ENCODE measurements at places on chromosomes 11 and 22. TPM values are rescaled to one million over a fixed set of nuclear protein-coding genes. Genes with fewer than 3 reads are reported as not detected.
A peak's percentile ranks its signal among the peaks of the same experiment; 100 is the strongest.

GRCh38 chr22:44557064-44557748 is 59.2 kb upstream of the RTL6 start:
- H3K36me3 ChIP-seq = no peaks in the 10 kb centered on the region

DNA sequence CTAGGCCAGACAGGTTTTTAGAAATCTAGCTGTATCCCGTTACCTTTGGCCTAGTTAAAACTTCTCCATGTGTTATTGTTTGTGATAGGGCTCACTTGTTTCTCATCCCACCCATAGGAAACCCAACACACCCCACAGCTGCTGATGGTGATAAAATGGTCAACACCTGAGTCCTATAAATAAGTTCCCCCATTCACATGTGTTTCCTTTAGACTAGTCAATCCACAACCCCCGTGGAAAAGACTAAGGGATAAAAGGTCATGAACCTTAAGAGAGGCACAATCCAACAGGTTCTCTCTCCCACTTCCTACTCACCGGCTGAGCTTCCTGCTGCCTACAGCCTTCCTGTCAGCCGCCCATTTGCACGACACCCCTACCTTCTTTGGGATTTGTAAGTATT is 768.4 kb downstream of the JRKL start:
- no peak overlapping the region for H3K27ac ChIP-seq
- DNase-seq = no peak
- H3K27me3 ChIP-seq = no peaks in the 10 kb centered on the region
- no peak overlapping the region for H3K4me3 ChIP-seq

- H3K27me3 ChIP-seq = no peaks in the 10 kb centered on the region
- no peak for DNase-seq
- no peak overlapping the region for H3K4me3 ChIP-seq
- H3K27ac ChIP-seq = no peak overlapping the region
Measured at GRCh38 chr11:40186437-40187263, 1272.8 kb downstream of the LRRC4C start.

Gene ACR
- not detected for total RNA-seq

Gene PLA2G3
- total RNA-seq = 8.3 TPM

- no peaks in the 10 kb centered on the region for H3K4me1 ChIP-seq
- DNase-seq = no peak
- H3K4me3 ChIP-seq = no peak overlapping the region
- H3K27me3 ChIP-seq = no peaks in the 10 kb centered on the region
- no peak overlapping the region for H3K27ac ChIP-seq
Measured at GRCh38 chr11:78465169-78465942, 47.7 kb upstream of the GAB2 start.

Gene EXPH5
- total RNA-seq = 3.1 TPM

- H3K4me1 ChIP-seq = peaks cover 4% of the 10 kb centered on the region
- no peak for DNase-seq
- H3K4me3 ChIP-seq = no peak overlapping the region
- peaks cover 46% of the 10 kb centered on the region for H3K36me3 ChIP-seq
- H3K27ac ChIP-seq = no peak overlapping the region
Measured at GRCh38 chr11:108709741-108710140, 44.9 kb downstream of the DDX10 start.

DNA sequence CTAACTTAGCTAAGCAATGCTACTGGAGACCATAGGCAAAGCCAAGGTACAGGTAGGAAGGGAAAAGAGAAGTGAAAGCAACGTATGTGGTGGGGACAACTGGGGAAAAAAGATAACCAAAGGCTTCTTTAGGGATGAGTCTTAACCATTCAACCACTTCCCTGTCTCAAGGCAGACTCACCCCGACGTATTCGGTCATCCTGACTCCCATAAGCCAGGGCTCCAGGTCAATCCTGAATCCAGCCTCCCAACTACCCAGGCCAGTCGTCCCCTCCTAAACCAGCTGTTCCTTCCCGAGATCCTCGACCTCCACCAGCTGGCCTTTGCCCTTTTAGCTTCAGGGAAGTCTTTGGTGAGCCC is 330 bp downstream of the ACP2 start:
- H3K4me1 ChIP-seq = peaks cover 5% of the 10 kb centered on the region
- H3K4me3 ChIP-seq = peak overlapping the region; percentile 99
- H3K36me3 ChIP-seq = peaks cover 41% of the 10 kb centered on the region
- H3K27me3 ChIP-seq = no peaks in the 10 kb centered on the region
- H3K27ac ChIP-seq = no peak overlapping the region
- DNase-seq = no peak

DNA sequence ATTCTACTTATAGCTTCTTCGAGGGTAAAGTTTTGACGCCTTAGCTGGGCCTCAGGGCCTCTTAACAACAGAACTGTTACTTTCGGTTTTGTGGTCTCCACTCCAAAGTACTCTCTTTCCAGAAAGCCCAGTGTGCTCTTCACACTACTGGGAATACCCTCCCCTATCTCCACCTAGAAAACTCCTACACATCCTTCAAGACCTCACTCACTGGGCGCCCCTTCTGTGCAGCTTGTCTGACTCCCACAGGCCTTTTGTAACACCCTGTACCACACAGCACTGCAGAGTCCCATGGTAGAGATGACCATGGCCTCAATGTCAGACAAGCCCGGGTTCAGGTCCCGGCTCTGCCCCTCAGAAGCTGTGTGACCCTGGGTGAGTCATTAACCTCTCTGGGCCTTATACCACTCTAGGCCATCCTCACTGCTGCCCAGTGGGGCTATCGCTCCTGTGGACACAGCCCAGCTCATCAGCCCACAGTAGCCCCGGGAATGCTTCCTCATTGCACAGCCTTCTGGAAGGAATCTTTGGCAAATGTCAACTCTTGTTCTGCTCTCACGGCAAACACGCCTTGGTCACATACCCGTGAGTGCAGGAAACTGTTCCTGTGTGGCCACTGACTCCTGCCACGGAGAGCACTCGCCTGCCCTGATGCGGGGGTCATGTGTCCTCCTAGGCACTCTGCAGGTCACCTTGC is 51.4 kb downstream of the SHISAL1 start:
- H3K4me3 ChIP-seq = no peak overlapping the region
- H3K27me3 ChIP-seq = no peaks in the 10 kb centered on the region
- DNase-seq = no peak
- peaks cover 4% of the 10 kb centered on the region for H3K4me1 ChIP-seq
- H3K27ac ChIP-seq = no peak overlapping the region
- peaks cover 12% of the 10 kb centered on the region for H3K36me3 ChIP-seq

- H3K27ac ChIP-seq = no peak overlapping the region
- DNase-seq = no peak
- H3K4me1 ChIP-seq = no peaks in the 10 kb centered on the region
- no peak overlapping the region for H3K4me3 ChIP-seq
- H3K27me3 ChIP-seq = no peaks in the 10 kb centered on the region
Measured at GRCh38 chr22:48825802-48826520, 1001.7 kb downstream of the BRD1 start.

DNA sequence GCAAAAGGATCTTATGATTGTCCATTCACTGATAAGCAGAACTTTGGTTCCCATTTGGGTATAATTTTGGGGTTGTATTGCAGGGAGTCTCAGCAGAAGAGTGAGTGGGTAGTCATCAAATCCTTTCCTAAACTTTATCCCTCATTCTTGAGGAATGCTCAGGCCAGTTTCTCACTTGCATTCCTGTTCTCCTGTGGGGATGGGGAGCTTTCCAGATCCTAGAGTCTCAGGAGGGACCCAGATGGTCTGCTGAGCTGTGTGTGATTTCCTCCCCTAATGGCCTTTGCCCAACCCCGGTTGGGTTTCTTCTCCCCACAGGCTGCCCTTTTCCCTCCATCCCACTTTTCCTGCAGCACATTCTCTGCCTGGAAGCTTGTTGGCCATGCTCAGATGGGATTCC is 79.9 kb downstream of the MIAT start:
- no peak overlapping the region for H3K27ac ChIP-seq
- no peak overlapping the region for H3K4me3 ChIP-seq
- DNase-seq = no peak
- no peaks in the 10 kb centered on the region for H3K4me1 ChIP-seq

Gene MRGPRX4
- total RNA-seq = not detected

GRCh38 chr11:8914661-8915018 is 3.7 kb downstream of the AKIP1 start:
- H3K4me1 ChIP-seq = peaks cover 6% of the 10 kb centered on the region
- no peak overlapping the region for H3K27ac ChIP-seq
- no peaks in the 10 kb centered on the region for H3K27me3 ChIP-seq
- H3K4me3 ChIP-seq = peak overlapping the region; percentile 41
- H3K36me3 ChIP-seq = peaks cover 45% of the 10 kb centered on the region

Gene MS4A6E
- total RNA-seq = not detected

GRCh38 chr11:118913411-118914125 is 12.2 kb downstream of the BCL9L start:
- no peak overlapping the region for H3K4me3 ChIP-seq
- no peaks in the 10 kb centered on the region for H3K27me3 ChIP-seq
- peaks cover 12% of the 10 kb centered on the region for H3K36me3 ChIP-seq

GRCh38 chr11:11057472-11057854 is 199.6 kb upstream of the ZBED5 start:
- H3K4me1 ChIP-seq = no peaks in the 10 kb centered on the region
- no peak for DNase-seq
- H3K4me3 ChIP-seq = no peak overlapping the region
- H3K27me3 ChIP-seq = no peaks in the 10 kb centered on the region
- H3K36me3 ChIP-seq = peaks cover 8% of the 10 kb centered on the region
- no peak overlapping the region for H3K27ac ChIP-seq

- no peak overlapping the region for H3K27ac ChIP-seq
- peaks cover 2% of the 10 kb centered on the region for H3K36me3 ChIP-seq
- H3K27me3 ChIP-seq = no peaks in the 10 kb centered on the region
- no peaks in the 10 kb centered on the region for H3K4me1 ChIP-seq
Measured at GRCh38 chr11:62373464-62374119, 36.3 kb downstream of the ASRGL1 start.

DNA sequence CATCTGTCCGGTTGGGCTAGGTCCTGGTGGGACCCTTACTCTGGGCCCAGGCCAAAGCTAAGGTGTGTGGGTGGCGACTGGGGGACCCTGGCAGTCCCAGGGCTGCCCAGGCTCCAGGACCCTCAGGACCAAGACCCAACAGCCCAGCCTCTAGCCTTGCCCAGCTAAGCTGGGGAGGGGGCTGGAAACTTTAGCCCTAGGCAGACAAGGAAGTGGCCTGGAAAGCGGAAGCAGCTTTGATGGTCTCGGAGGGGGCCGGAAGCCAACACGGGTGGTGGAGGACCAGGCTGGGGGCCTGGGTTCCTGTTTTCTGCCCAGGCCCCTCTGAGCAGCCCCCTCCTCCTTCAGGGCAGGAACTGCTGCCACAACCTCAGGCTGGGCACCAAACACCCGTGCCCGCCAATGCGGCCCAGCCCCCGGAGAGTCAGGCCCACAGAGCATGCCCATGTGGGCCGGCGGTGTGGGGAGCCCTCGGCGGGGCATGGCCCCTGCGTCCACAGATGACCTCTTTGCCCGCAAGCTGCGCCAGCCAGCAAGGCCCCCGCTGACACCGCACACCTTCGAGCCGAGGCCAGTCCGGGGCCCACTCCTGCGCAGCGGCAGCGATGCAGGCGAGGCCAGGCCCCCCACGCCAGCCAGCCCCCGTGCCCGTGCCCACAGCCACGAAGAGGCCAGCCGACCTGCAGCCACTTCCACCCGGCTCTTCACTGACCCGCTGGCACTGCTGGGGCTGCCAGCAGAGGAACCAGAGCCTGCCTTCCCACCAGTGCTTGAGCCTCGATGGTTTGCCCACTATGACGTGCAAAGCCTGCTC is 2.8 kb downstream of the SIPA1 start:
- H3K4me1 ChIP-seq = peaks cover 5% of the 10 kb centered on the region
- no peak overlapping the region for H3K27ac ChIP-seq
- H3K4me3 ChIP-seq = no peak overlapping the region
- DNase-seq = no peak

GRCh38 chr11:60948250-60948649 is 3.7 kb downstream of the SLC15A3 start:
- H3K4me1 ChIP-seq = no peaks in the 10 kb centered on the region
- no peak overlapping the region for H3K4me3 ChIP-seq
- DNase-seq = no peak
- H3K27me3 ChIP-seq = no peaks in the 10 kb centered on the region

Gene OR8G1
- total RNA-seq = not detected

Gene OR51B5
- not detected for total RNA-seq

GRCh38 chr11:1494650-1495049 is 8.1 kb upstream of the MOB2 start:
- H3K27ac ChIP-seq = no peak overlapping the region
- H3K27me3 ChIP-seq = no peaks in the 10 kb centered on the region
- H3K4me3 ChIP-seq = no peak overlapping the region
- H3K36me3 ChIP-seq = peaks cover 3% of the 10 kb centered on the region

Gene OSBPL5
- 11.1 TPM for total RNA-seq

GRCh38 chr11:35794850-35795249 is 132.3 kb downstream of the TRIM44 start:
- DNase-seq = no peak
- H3K4me3 ChIP-seq = no peak overlapping the region
- H3K36me3 ChIP-seq = no peaks in the 10 kb centered on the region

DNA sequence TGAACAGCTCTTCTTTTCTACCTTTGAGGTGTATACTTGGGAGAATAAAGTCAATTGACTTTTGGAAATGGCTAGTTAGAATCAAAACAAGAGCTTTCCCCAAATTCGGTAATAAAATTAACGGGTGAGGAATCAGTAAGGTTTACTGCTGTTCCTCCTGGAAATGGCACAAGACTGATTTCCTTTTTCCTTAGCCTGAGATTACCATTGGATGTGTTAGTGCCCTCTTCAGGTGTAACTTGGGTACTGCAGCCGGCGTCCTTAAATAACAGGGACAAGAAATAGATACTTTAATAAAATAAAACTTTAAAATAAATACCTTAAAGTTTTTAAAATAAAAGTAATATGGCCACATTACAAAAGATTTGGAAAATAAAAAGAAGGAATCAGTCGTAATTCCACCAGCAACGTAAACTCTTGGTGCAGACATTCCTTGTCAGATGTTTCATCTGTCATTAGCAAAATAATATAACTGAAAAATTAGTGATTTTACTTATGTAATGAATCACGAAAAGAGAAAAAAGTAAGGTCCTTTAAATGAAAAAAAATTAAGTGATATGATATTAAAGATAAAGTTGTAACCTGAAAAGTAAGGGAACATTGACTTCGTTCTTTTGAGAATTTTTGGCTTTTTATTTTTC is 29.7 kb downstream of the ZFTA start:
- H3K36me3 ChIP-seq = no peaks in the 10 kb centered on the region
- no peaks in the 10 kb centered on the region for H3K4me1 ChIP-seq
- peak; percentile 63 for DNase-seq

DNA sequence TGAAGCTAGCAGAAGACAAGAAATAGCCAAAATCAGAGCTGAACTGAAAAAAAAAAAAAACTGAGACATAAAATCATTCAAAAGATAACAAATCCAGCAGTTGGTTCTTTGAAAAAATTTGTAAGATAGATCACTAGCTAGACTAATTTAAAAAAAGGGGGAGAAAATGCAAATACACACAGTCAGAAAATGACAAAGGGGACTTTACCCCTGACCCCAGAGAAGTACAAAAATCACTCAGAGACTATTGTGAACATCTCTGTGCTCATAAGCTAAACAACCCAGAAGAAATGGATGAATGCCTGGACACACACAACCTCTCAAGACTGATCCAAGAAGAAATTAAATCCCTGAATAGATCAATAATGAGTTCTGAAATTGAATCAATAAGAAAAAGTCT is 914.3 kb upstream of the API5 start:
- no peak for DNase-seq
- no peaks in the 10 kb centered on the region for H3K27me3 ChIP-seq
- H3K4me3 ChIP-seq = no peak overlapping the region
- peaks cover 1% of the 10 kb centered on the region for H3K36me3 ChIP-seq
- no peak overlapping the region for H3K27ac ChIP-seq

GRCh38 chr11:35173616-35174566 is 34.9 kb downstream of the CD44 start:
- H3K27me3 ChIP-seq = no peaks in the 10 kb centered on the region
- no peak overlapping the region for H3K4me3 ChIP-seq
- no peaks in the 10 kb centered on the region for H3K36me3 ChIP-seq
- no peak for DNase-seq

- no peaks in the 10 kb centered on the region for H3K36me3 ChIP-seq
- no peak overlapping the region for H3K4me3 ChIP-seq
- H3K27ac ChIP-seq = no peak overlapping the region
- DNase-seq = no peak
- H3K4me1 ChIP-seq = no peaks in the 10 kb centered on the region
Measured at GRCh38 chr11:6127881-6128280, 20.4 kb downstream of the OR56B4 start.
